ENCODE measurements at places on chromosomes 13 and 19.

- DNase-seq = no peak
These were observed 312.5 kb downstream of the OLFM4 start for GRCh38 chr13:53341144-53341510.

GRCh38 chr19:7637374-7638256, 705 bp downstream of the STXBP2 start:
- no peak for DNase-seq

GRCh38 chr19:51651216-51651846, 4.7 kb upstream of the SIGLEC14 start:
- no peak for DNase-seq

- DNase-seq = no peak
These were observed 75.0 kb upstream of the GTF3A start for GRCh38 chr13:27349458-27349857.

DNA sequence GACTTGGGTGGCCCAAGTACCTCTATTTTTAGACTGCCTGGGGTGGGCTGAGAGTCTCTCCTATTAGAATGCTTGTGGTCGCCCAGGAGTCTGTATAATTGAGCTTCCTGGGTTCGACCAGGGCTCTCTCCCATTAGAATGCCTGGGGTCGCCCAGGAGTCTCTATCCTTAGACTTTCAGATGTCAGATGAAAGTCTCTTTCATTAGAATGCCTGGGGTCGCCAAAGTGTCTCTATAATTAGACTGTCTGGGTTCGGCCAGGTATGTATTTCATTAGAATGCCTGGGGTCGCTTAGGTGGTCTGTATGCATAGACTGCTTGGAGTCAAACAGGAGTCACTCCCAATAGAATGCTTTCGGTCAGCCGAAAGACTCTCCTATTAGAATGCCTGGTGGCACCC, 1471.7 kb downstream of the UQCRFS1 start:
- DNase-seq = no peak

Data from activated gamma-delta T cell treated with anti-CD3 and anti-CD28 coated beads, Interleukin-2, amount 50 U/mL, for 16 hours (primary cell).